ENCODE measurements at places on chromosomes 5 and 9. TPM values are rescaled to one million over a fixed set of nuclear protein-coding genes. Genes with fewer than 3 reads are reported as not detected.

Gene GPR150
- total RNA-seq = 0.24 TPM

Gene PCA3
- total RNA-seq = not detected

Gene IL33
- 60.2 TPM for total RNA-seq

DNA sequence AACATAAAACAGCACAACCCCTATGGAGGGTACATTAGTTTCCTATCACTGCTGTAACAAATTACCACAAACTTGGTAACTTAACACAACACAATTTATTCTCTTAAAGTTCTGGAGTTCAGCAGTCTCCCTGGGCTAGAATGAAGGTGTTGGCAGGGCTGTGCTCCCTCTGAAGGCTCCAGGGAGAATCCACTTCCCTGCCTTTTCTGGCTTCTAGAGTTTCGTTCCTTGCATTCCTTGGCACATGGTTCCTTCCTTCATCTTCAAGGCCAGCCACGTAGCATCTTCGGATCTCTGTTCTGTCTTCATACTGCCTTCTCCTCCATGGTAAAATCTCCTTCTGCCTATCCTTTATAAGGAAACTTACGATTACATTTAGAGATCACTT is 25.0 kb upstream of the GSN start:
- DNase-seq = no peak

Gene ENTR1
- total RNA-seq = 38.1 TPM

DNA sequence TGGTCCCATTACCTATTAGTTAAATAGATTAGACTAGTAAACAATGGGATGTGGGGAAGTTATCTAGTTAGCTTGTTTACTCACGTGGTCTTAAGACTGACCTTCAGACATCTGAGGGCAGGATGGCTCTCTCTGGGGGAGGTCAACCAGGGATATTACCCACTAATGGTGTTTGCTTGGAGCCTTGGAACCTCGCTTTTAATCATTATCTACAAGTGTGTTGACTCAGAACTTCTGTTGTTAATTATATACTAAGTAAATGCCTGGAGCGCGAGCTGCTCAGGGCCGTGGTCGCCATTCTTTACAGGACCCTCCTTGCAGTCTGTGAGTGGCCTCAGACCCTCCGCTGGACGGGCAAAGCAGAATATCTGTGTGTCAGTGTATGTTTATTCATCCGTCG is 48.5 kb upstream of the ZNF354A start:
- DNase-seq = no peak

DNA sequence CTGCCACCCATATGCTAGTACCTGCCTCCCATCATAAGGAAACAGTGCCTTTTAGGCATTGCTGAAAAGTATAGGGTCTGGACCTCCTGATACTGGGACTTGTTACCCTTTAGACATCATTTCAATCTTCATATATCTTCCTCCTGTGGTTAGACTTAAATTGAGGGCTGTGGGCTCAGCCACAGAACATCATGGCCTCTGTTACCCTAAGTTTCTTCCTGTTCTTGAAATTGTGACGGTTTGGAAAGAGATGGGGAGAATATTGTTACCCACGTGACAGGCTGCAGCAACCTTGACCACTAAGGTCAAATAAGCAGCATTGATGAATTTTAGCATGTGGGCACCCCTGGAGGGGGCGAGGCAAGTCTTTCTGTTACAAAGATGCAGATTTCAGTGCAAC is 87.7 kb downstream of the PDE8B start:
- no peak for DNase-seq

Measured in omental fat pad (tissue), 4 donors.